T-cell (primary cell): ENCODE measurements at places on chromosomes 5 and 9.

DNA sequence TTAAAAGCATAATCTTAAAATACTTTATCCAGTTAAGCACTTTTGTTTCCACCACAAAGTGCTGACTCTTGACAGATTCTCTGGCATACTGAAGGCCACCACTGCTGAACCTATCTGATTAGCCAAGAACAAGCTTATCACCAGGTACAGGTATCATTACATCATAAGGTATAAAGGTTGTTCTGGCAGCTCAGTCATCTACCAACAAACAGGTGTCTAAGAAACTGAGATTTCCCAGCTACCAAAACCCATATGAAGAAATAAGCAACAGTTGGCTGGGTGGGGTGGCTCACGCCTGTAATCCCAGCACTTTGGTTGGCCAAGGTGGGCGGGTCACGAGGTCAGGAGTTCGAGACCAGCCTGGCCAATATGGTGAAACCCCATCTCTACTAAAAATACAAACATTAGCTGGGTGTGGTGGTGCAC, 5.0 kb downstream of the MTMR12 start:
- DNase-seq = no peak

DNA sequence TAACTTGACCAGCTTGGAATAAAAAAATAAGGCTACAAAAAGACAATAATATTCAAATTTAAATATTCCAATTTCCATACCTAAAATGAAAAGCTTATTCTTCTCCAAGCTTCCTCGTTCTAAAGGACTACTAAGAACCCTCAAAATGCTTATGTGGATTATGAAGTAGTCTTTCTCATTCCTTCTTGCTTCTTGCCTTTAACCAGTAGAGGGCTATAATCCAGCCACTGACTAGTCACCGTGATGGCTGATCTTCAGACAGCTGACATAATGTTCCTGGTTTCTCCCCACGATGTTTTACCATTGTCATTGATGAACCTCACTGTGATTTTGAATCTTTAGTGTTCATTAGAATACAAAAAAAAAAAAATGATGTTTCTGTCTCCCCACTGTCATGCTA, 515.3 kb downstream of the TLE1 start:
- no peak for DNase-seq

DNA sequence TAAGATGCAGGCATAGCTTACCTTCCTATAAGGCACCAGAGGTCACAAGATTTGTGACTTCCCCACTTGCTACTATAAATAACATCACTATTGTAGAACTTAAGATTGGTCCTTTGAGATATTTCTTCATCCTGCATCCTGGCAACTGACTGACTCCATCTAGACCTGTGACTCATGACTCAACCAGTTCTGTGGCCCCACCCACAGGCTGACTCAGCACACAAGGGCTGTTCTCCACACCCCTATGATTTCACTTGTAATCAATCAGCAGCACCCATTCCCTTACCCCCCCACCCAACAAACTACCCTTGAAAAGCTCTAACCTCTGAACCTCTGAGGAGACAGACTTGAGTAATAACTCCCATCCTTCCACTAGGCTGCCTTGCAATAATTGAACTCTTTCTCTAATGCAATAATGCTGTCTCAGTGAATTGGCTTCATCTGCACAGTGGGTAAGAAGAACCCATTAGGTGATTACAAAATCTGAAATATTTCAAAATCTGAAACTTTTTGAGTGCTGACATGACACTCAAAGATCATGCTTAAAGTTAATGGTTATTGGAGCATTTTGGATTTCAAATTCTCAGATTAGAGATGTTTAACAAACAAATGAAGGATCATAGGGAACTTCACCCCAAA, 296.7 kb downstream of the ARL15 start:
- no peak for DNase-seq

DNA sequence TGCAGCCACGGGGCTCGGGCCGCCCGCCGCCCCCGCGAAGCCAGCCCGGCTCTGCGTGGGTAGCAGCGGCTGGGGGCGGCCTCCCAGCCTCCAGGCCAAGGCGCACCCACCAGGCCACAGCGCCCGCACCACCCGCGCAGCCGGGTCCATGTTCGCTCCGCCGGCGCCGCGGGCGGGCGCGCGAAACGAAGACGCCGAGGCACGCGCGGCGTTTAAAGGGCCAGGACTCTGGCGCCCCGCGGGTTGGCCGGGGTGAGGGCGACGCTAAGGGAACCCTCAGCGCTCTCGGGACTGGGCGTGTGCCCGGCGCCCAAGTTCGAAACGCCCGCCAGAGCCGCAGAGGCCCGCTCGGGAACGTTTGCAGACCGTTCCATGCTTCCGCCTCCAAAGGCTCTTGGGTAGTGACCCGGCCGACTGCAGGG, at the start of gene PTGES2:
Gene PTGES2 (minus strand): TSS at position 162 of the 422 bp plus-strand sequence. CDS start 12 bp downstream, at position 150.
- peak; percentile 86 for DNase-seq

GRCh38 chr5:146076028-146076427, 29.3 kb downstream of the PLAC8L1 start:
- no peak for DNase-seq

DNA sequence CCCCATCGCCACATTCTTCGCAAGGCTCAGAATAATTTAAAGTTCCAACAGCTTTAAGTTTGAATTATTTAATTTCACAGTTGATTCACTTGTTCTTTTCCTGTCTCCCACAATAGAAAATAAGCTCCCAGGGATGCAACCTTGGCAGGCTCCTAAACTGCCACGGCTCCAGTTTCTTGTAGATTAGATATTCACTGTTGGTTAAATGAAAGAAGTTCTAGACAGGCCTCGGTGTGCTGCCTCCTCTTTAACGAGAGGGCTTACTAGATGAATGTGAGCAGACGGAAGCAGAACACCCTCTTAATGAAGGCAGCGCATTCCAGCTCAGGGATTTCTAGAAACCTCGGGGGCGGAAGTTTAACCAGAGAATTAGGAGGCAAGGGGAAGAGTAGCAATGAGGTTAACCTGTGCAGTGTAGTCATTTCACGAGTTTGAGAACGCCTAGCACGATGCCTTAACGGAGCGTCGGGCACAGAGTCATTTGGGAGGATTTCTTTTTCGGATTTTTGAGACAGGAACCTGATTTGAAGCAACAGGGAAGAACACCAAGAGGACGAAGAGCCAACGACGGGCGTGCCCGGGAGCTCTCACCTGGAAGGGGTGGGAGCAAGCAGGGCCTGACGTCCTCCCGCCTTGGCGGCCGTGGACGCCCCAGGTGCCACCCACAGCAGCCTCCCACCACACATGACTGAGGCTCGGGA, 637 bp upstream of the SMC5 start:
- DNase-seq = no peak

- no peak for DNase-seq
Measured at GRCh38 chr5:124952566-124952965, 206.1 kb upstream of the ZNF608 start.

DNA sequence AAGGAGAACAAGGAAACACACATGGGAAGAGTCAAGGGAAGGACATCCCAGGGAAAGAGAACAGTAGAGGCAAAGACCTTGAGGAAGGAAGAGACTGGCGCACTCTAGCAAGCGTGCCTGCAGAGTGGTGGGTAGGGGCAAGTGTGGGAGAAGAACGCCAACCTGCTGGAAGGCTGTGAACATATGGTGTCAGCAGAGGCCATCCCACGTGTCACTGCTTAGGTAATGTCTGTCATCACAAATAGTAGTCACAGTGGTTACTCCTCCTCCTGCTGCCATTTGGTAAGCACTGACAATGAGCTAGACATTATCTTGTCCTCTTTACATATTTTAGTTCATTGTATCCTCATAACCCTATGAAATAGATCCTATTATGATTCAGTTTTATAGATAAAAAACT, 206.4 kb upstream of the TRIM32 start:
- no peak for DNase-seq

GRCh38 chr5:143877196-143877595, 65.2 kb downstream of the HMHB1 start:
- DNase-seq = no peak

DNA sequence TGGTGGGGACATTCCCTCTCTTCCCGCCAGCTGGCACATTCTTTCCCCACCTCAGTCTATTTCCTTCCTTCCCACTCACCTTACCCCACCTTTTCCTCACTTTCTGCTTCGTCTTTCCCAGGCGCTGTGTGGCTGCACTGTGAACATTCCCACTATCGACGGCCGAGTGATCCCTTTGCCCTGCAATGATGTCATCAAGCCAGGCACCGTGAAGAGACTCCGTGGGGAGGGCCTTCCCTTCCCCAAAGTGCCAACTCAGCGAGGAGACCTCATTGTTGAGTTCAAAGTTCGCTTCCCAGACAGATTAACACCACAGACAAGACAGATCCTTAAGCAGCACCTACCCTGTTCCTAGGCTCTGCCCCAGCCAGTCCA, 7.3 kb downstream of the DNAJB5 start:
- DNase-seq = no peak

GRCh38 chr5:92459654-92460053, 1076.5 kb upstream of the ARRDC3 start:
- DNase-seq = no peak

GRCh38 chr5:176132471-176133288, 105.5 kb upstream of the SIMC1 start:
- no peak for DNase-seq

DNA sequence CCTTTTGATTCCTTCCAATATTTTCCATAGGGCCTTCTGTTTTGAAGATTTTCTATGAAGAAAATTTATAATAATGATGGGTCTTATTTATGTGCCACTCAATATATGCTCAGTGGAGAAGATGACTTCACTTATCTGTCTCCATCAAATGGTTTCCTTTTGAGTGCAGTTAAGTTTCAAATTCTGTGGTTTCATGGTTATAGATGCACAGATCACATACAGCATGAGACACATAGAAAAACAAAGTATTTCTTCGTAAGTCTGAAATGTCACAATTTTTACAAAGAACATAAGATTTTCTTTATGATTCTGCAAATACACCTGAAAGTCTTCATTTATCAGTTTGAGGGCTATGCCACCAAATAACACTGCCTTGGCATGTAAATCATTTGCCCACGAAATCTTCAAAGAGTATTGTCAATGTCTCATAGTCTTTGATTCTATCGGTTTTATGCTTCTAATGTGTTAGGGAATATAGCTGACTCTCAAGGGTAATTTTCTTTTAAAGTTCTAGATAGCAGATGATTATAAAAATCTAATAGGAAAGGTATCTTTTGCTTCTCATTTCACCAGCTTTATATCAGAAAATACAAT, 14.1 kb downstream of the CFAP95 start:
- peak; percentile 26 for DNase-seq

DNA sequence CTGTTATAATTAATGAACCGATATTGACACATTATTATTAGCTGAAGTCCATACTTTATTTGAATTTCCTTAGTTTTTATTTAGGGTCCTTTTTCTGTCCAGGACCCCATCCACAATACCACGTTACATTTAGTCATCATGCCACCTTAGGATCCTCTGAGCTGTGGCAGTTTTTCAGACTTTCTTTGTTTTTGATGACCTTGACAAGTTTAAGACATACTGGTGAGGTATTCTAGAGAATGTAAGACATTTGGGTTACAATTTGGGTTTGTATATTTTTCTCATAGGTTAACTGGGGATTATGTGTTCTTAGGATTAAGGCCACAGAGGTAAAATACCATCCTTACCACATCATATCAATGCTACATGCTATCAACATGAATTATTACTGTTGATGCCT, 42.7 kb downstream of the KIAA1958 start:
- no peak for DNase-seq

DNA sequence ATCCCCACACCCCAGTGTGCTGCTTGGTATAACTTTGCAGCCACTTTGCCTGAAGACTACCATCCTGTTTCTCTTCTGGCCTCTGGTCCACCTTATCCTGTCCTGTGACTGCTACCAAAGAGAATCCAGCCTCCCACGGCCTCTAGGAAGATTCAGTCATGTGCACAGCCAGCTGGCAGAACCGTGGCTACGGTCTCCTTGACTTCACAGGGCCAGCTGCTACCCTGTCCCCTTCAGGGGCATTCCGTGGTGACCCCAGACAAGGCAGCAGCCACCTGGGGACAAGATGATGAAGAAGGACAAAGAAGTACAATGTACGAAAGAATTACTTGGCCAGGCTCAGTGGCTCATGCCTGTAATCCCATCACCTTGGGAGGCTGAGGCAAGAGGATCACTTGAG, 98.6 kb downstream of the PDE6A start:
- DNase-seq = no peak

GRCh38 chr9:68455451-68455850, 85.2 kb downstream of the TMEM252 start:
- no peak for DNase-seq

DNA sequence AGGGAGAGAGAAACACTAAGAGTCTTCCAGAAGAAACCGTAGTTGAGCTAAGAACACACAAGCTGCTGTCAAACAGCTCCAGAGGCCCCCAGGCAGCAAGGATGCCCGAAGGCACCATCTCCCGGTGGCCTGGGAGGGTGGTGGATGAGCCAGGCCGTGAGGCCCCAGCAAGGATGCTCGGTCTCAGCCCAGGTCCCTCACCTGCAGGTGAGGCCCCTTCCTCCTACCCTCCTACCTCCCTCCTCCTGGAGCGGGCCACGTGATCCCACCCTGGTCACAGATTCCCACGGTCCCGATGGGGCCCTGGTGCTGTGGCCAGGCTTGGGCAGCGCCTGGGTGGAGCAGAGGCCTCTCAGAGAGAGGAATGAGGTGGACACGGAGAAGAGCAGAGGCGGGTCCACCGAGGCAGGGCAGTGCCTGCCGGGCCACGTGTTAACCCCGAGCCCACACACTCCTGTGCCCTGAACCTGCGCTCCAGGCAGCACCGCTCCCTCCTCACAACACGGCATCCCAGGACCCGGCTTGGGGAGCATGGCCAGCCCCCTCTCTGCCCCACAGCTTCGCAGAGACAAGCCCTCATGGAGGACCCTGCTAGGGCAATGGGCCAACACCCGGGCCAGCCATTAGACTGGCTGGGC, 95.4 kb upstream of the SARDH start:
- no peak for DNase-seq

DNA sequence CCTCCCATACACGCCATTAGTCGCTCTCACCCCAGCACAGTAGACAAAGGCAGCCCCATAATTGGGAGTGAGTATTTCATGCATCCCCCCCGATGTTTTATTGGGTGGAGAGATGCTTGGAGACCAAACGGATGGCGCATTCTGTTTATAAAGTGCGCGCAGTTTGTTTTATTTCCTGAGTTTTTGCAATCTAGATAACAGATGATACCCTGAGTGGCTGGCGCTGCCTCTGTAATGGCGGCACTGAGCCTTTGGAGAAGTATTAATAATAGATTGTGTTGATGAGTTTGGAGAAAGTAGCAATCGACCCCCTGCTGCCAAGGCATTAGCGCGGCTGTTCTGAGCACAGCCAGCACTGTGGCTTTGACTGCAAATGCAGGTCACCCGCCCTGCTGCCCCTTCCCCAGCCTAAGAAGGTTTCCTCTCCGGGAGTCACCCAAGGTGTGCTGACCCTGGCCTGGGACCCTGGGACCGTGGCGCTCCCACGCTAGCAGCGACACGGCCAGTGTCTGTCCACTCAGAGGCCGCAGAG, 74.3 kb downstream of the LMX1B start:
- DNase-seq = no peak

- DNase-seq = no peak
Measured at GRCh38 chr9:36276781-36277181, 18.5 kb upstream of the GNE start.

- no peak for DNase-seq
Measured at GRCh38 chr5:173355561-173355960, 27.3 kb upstream of the STC2 start.

- DNase-seq = no peak
Measured at GRCh38 chr9:88268886-88269285, 119.4 kb upstream of the SPIN1 start.

- peak; percentile 85 for DNase-seq
Measured at GRCh38 chr9:92963831-92964606, 16.7 kb downstream of the FGD3 start.
